Dermis microvascular lymphatic vessel endothelial cell (primary cell): ENCODE measurements at places on chromosomes 2 and 18. TPM values are rescaled to one million over a fixed set of nuclear protein-coding genes. Genes with fewer than 3 reads are reported as not detected.

DIS3L2 gene
- 13.4 and 14.9 TPM in 2 replicates for total RNA-seq

DLGAP1 gene
- under 0.01 and 0.13 TPM in 2 replicates for total RNA-seq

ZNG1B gene
- 18.0 and 19.4 TPM in 2 replicates for total RNA-seq

FBXO41 gene
- total RNA-seq: 0.13 and 0.25 TPM in 2 replicates

GRCh38 chr2:211664321-211664720, 874.3 kb downstream of the ERBB4 start:
- DNase-seq: no peak

GRCh38 chr2:99680946-99681345, 191.1 kb upstream of the REV1 start:
- DNase-seq: no peak

DNA sequence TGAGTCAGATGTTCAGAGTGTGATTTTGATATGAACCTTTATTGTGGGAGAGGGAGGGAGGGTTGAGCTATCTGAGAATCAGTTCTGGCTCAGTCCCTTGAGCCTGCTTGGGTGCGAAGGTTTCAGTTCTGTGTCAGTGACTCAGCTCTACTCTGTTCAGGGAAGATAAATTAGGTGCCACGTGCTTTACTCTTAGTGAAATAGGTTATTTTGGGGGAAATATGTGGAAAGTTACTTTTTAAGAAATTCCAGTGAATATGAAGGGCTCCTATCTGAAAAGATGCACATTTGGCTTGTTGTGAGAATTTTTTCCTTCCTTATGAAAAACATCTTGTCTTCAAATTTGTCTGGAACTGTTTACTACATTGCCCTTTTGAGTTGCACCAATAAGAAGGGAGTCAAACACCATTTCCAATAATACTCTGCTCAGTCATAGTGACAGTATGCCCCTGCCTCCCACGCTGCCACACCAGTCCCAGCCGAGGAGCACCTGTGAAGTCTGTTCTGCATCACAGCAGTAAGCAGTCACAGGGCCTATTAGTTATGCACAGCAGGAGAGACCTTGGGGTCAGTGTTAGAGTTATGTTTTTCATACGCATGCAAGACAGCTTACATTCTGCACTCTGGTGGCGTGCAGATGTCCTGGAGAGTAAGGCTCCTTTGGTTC, 32.8 kb upstream of the DNAH7 start:
- DNase-seq: no peak

GRCh38 chr2:19547321-19547720, 188.9 kb upstream of the OSR1 start:
- no peak for DNase-seq
